ENCODE measurements at places on chromosomes 6 and 20.

GRCh38 chr6:6678811-6679210 is 90.3 kb downstream of the LY86 start:
- DNase-seq = no peak

- DNase-seq = no peak
These were observed 142.0 kb upstream of the GMDS start for GRCh38 chr6:2387445-2387844.

- no peak for DNase-seq
These were observed 102.3 kb upstream of the MCHR2 start for GRCh38 chr6:100096341-100096740.

DNA sequence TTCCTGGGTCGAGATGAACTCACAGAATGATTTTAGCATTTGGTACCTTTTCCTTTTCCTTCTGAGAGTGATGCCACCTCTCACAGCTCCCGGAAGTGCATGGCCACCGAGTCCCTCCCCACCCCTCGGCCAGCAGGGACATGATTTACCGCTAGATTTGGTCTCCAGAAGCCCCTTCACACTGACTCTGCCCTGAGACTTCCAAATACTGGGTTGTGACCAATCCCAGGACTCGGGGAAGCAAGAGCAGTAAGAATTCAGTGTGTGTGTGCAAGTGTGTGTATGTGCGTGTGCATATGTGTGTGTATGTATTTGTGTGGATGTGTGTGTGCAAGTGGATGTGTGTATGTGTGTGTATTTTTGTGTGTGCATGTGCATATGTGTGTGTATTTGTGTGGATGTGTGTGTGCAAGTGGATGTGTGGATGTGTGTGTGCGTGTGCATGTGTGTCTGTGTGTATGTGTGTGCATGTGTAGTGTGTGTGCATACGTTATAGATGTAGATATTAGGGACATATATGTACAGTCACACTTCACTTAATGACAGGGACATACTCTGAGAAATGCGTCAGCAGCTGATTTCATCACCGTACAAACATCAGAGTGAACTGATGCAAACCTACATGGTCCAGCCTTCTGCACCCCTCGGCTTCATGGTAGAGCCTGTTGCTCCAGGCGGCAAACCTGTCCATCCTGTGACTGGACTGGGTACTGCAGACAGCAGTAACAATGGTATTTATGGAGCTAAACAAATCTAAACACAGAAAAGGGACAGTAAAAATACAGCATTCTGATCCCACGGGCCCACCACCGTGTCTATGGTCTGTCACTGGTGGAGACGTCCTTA is 374.5 kb downstream of the TAF4 start:
- DNase-seq = no peak

DNA sequence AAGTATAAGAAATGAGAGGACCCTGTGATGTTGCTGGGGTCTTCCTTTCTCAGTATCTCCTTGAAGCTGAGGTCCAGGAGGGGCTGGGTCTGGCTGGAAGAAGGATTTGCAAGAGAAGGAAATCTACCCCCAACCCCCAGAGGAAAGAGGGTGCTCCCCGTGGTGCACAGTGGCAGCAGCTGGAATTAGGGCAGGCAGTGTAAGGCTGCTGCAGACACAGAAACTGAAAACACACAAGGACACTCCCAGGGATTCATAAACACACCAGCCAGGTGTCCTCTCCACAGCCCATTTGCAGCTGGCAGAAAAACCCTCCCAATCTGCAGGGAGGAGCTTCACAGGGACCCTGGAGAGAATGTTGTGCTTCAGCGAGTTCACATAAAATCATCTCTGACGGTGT is 297.2 kb downstream of the CDH26 start:
- DNase-seq = no peak

- DNase-seq = no peak
These were observed 112.4 kb upstream of the SNX9 start for GRCh38 chr6:157710604-157711003.

- peak; percentile 30 for DNase-seq
These were observed 157.7 kb upstream of the MMS22L start for GRCh38 chr6:97440590-97441176.

DNA sequence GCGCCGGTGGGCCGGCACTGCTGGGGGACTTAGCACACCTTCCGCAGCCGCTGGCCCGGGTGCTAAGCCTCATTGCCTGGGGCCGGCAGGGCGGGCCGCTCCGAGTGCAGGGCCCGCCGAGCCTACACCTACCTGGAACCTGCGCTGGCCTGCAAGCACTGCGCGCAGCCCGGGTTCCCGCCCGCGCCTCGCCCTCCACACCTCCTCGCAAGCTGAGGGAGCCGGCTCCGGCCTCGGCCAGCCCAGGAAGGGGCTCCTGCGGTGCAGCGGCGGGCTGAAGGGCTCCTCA is 10.7 kb upstream of the MPC1 start:
- no peak for DNase-seq

DNA sequence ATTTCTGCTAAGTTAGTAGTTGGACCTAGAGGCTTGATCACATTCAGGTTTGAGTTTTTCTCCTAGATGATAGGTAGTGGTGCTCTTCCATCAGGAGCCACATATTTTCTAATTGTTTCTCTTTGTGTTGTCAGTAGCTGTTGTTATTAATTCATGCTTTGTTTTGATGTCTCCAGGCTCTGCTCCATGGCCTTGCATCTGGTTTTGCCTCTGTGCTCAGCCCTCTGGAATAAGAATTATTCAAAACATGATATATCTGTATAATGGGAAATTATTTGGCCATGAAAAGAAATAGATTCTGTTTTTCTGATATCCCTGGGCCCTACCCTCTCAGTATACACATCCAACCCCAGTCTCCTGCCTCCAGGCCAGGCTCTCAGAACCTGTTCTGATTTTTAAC is 184.8 kb downstream of the CDC5L start:
- no peak for DNase-seq

GRCh38 chr6:101818051-101818450 is 424.5 kb downstream of the GRIK2 start:
- DNase-seq = no peak

Data from fibroblast of skin of back (primary cell).